ENCODE measurements at places on chromosomes 4 and X.

DNA sequence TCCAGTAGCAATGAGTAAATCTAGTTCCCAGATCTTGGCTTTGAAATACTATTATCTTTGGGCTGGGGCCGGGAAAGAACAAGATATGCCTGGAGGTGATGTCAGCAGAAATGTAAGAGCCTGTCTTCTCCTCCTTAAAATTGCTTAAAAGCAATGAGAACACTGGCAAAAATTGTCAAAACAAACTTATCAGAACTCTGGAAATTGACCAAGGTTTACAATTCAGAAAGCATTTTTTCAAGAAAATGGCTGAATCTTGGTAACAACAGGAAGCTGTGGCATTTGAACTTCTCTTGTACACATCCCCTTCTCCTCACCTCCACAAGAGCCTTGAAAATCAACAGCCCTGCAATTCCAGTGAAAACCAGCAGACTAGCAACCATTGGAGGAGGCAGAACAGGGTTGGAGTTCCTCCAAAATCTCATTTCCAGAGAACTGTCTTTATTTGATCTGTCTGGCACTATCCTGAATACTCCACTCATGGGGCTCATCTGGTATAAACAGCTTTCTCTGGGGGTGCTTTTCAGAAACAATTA lies 13.5 kb downstream of the TIMP1 start:
- no peak for DNase-seq

DNA sequence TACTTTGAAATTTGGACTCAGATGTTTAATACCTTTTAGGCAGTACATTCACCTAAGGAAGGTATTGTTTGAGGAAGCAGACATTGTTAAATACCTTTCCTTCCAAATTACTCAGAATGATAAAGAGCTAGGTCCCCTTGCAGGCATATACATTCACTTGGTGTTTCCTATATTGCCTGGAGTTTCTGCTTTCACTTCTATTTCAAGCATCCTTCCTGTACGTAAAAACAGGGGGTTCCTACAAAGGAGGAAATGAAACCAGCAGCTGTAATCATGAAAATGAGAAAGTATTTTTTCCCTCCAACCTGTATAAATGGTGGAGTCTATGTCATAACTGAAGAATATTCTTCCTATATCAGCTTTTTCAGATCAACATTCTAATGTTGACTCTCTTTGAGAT lies 90.4 kb upstream of the RASGEF1B start:
- DNase-seq = no peak

GRCh38 chr4:189502841-189503435 lies 437.7 kb upstream of the FRG1 start:
- DNase-seq = no peak

DNA sequence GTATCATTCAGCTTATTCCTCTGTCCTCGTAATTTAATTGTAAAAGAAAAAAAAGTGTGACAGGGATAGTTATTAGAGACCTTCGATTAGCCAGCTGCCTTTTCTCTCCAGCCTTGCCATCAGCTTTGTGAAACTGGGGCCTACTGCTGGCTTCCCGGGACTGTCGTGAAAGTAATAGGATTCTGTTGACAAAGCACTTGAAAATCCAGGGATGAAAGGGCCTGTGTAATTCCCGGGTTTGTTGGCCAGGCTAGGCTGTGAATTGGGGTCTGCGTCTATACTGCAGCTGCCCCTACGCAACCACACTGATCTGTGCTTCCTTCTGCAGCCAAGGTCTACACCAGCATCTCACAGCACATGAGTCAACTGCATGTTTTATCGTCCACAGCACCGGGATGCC lies 120.4 kb upstream of the SCML1 start:
- DNase-seq = no peak

- no peak for DNase-seq
Measured at GRCh38 chrX:96126182-96126581, 558.5 kb upstream of the DIAPH2 start.

- DNase-seq = no peak
Measured at GRCh38 chr4:165763640-165764039, 109.4 kb upstream of the TLL1 start.

- peak; percentile 49 for DNase-seq
Measured at GRCh38 chr4:110622841-110623717, at the start of gene PITX2. Gene PITX2 (minus strand): TSS chr4:110623077. CDS start chr4:110622460, 617 bp downstream.

- no peak for DNase-seq
Measured at GRCh38 chr4:95637043-95637600, 88.3 kb upstream of the UNC5C start.
